ENCODE measurements at places on chromosomes 2 and 18.

- DNase-seq = peak; percentile 98
Measured at GRCh38 chr2:55050100-55050994, at the start of gene RTN4. Gene RTN4, minus strand, starts transcription at chr2:55050451. Its CDS starts 151 bp downstream, at chr2:55050300.

GRCh38 chr2:45932278-45932975 lies 281.0 kb downstream of the PRKCE start:
- DNase-seq = no peak

DNA sequence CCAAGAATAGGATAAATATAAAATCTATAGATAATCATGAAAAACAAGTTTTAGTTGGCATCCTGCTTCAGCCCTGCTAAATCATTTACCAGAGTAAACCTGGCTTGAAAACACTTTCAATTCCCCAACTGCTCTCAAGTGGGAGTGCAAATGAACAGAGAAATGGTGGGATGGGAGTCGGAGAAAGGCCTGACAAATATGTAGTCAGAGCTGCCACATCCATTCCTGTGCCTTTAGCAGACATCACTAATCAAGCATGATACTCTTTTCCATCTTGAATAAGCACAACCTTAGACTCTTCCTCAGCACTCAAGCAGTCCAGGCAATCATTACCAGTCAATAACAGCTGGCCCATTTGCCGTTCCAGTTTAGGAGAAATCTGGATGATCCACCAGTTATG lies 101.3 kb downstream of the ANKRD44 start:
- DNase-seq = no peak

DNA sequence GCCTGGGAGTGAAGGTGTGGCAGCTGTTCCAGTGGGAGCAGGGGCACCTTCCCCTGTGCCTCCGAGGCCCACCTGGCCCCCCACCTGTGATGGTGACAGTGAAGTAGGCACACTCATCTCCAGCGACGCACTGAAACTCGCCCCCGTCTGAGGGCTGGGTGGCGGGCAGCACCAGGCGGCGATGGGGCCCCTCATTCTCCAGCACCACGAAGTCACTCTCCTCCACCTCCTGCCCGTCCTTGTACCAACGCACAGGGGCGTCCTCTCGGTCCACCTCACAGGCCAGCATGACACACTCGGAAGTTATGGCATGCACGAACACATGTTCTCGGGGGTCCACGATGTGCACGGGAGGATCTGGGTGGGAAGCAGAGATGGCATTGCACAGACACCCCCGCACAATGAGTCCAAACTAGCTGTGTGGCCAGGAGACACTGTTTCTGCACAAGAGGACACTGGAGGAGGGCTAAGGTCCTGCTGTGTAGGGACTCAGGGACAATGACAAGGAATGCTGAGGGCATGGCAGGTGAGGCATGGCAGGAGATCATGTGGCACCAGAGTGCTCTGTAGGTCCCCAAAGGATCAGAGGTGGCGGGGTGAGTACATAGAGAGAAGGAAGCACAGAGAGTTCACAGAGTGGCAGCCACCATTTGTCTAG lies 7.9 kb downstream of the OBSL1 start:
- no peak for DNase-seq

Data from RWPE1 (cell line).